Activated naive CD4-positive, alpha-beta T cell treated with anti-CD3 and anti-CD28 coated beads for 36 hours (primary cell): ENCODE measurements at places on chromosomes 1 and 21.
A peak's percentile ranks its signal among the peaks of the same experiment; 100 is the strongest.

DNA sequence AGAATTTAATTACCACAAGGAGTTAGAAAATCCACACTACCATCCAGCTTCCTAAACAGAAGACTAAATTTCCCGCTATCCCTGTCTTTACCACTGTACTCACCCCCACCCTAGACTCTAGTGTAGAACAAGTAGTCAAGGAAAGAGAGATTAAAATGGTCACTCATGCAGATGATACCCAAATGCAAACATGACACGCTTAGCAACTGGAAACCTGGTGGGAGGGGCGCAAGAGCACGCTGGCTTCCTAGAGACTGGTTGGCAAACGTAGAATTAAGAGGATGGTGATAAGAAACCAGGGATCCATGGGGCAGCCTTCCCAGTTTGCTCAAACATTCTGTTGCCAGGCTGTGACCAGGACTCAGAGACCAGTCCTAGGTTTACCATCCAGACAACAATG is 9.9 kb upstream of the LDLRAD1 start:
- no peak overlapping the region for H3K27ac ChIP-seq
- H3K27me3 ChIP-seq: no peaks in the 10 kb centered on the region
- no peak overlapping the region for H3K4me3 ChIP-seq
- peaks cover 4% of the 10 kb centered on the region for H3K36me3 ChIP-seq
- H3K4me1 ChIP-seq: no peaks in the 10 kb centered on the region

- DNase-seq: no peak
- peaks cover 2% of the 10 kb centered on the region for H3K27me3 ChIP-seq
- H3K4me3 ChIP-seq: no peak overlapping the region
These were observed 25.2 kb downstream of the ARHGEF10L start for GRCh38 chr1:17564458-17565393.

DNA sequence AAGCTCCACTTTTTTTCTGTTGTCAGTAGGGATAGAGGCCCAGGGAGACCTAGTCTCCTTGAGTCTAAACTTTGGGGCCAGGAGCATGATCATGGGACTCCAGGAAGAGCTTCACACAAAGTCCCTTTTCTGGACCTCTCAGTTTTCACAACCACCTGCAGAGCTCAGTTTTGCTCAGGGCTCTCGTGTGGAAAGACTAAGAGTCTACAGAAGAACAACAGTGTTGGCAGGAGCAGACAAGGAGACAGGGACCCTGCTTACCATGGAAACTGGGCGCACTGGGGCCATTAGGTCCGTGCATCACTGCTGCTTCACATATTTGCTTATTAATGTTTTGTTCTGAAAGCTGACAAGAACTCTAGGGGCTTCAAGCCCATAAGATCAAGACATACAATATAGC is 63.9 kb upstream of the HSD17B7 start:
- H3K36me3 ChIP-seq: no peaks in the 10 kb centered on the region
- no peak overlapping the region for H3K4me3 ChIP-seq
- H3K4me1 ChIP-seq: no peaks in the 10 kb centered on the region
- no peaks in the 10 kb centered on the region for H3K27me3 ChIP-seq
- DNase-seq: no peak
- H3K27ac ChIP-seq: no peak overlapping the region

- DNase-seq: peak; percentile 48
- H3K36me3 ChIP-seq: peaks cover 5% of the 10 kb centered on the region
- peak overlapping the region; percentile 85 for H3K27ac ChIP-seq
- H3K27me3 ChIP-seq: peaks cover 4% of the 10 kb centered on the region
These were observed 34.2 kb upstream of the ABCD3 start for GRCh38 chr1:94383966-94384408.

DNA sequence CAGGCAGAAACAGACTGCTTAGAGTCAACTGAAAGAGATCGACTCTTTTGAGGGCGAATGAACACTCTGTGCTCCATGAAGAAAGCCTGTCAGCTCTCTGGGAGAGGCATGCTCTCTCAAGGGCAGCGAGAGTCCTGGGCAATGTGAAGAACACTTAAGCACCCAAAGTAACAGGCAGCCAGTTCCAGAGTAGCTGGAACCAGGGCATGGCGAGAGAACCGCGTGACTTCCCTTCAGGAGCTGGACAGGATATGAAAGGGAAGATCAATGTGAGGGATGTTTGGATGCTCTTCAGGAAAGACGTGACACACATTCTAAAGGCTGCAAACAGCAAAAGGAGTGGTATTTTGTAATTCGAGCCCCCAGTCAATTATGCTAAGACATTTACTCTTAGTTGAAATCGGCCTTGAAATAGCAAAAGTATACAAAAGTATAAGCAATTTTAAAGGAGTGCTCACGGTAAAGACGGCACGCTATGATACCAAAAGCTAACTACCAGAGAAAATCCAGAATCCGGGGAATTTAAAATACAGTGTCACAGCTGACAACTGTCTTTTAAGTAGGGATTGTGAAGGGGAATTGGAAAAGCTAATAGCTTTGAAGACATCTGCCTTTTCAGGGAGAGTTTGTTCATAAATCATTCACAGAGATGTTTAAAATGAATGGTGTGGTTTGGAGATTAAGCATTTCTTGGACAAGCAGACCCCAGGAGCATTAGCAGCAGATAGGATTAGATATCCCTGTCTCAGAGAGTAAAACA is 20.8 kb downstream of the ADAMTS5 start:
- no peak overlapping the region for H3K27ac ChIP-seq
- no peak overlapping the region for H3K4me3 ChIP-seq
- H3K27me3 ChIP-seq: peaks cover 5% of the 10 kb centered on the region
- H3K36me3 ChIP-seq: no peaks in the 10 kb centered on the region

DNA sequence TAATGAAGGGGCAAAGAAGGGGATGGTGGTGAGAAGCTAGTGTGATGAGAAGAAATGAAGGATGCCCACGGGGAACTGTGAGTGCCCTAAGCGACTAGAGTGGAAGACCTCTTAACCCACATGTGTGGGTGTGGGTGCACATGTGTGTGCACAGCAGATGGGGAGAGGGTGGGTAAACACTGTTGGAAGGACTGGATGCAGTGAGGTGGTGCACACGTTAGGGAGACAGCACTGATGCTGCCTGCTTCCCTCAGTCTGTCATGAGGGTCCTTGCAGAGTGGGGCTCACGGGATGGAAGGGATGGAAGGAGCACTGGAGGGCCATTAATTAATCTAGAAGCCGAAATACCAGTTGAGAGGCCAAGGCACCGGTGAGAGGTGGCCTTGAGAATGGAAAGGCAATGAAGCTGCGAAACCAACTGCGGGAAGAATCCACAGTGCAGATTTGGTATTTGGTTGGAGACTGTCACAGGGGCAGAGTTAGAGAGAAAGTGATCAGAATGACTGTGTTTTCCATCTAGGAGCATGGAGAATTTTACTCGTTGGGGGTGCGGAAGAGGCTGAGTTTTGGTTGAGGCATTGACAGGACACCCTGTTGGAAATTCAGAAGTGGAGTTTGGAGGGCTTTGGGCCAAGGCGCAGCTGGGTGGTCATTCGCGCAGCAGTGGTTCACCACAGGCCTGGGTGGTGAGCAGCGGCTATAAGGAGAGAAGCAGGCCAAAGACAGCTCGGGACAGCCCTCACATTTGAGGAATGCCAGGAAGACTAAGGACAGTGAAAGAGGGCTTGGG is 15.8 kb downstream of the RCSD1 start:
- peaks cover 14% of the 10 kb centered on the region for H3K36me3 ChIP-seq
- no peaks in the 10 kb centered on the region for H3K27me3 ChIP-seq
- H3K4me3 ChIP-seq: no peak overlapping the region
- H3K27ac ChIP-seq: no peak overlapping the region
- H3K4me1 ChIP-seq: peaks cover 76% of the 10 kb centered on the region

GRCh38 chr1:102103646-102104045 is 106.9 kb upstream of the OLFM3 start:
- no peak for DNase-seq
- no peak overlapping the region for H3K4me3 ChIP-seq
- H3K27ac ChIP-seq: no peak overlapping the region
- H3K4me1 ChIP-seq: no peaks in the 10 kb centered on the region
- H3K36me3 ChIP-seq: no peaks in the 10 kb centered on the region

GRCh38 chr1:162985816-162986435 is 83.2 kb upstream of the RGS4 start:
- no peak for DNase-seq
- peaks cover 17% of the 10 kb centered on the region for H3K27me3 ChIP-seq
- H3K36me3 ChIP-seq: no peaks in the 10 kb centered on the region
- H3K27ac ChIP-seq: no peak overlapping the region
- H3K4me1 ChIP-seq: no peaks in the 10 kb centered on the region

- H3K27ac ChIP-seq: no peak overlapping the region
- no peak for DNase-seq
- no peaks in the 10 kb centered on the region for H3K4me1 ChIP-seq
- no peaks in the 10 kb centered on the region for H3K36me3 ChIP-seq
These were observed 684.2 kb downstream of the LTN1 start for GRCh38 chr21:28308516-28308915.

- no peak for DNase-seq
- H3K36me3 ChIP-seq: no peaks in the 10 kb centered on the region
- no peaks in the 10 kb centered on the region for H3K27me3 ChIP-seq
These were observed 52.6 kb downstream of the RUNX1 start for GRCh38 chr21:34996304-34997101.

GRCh38 chr1:62462370-62462769 is 25.5 kb downstream of the USP1 start:
- no peak for DNase-seq
- no peaks in the 10 kb centered on the region for H3K4me1 ChIP-seq
- H3K36me3 ChIP-seq: peaks cover 18% of the 10 kb centered on the region
- no peak overlapping the region for H3K4me3 ChIP-seq

GRCh38 chr1:246215510-246215903 is 291.6 kb downstream of the SMYD3 start:
- DNase-seq: no peak
- no peak overlapping the region for H3K27ac ChIP-seq
- peaks cover 13% of the 10 kb centered on the region for H3K36me3 ChIP-seq
- H3K27me3 ChIP-seq: no peaks in the 10 kb centered on the region
- H3K4me3 ChIP-seq: no peak overlapping the region

DNA sequence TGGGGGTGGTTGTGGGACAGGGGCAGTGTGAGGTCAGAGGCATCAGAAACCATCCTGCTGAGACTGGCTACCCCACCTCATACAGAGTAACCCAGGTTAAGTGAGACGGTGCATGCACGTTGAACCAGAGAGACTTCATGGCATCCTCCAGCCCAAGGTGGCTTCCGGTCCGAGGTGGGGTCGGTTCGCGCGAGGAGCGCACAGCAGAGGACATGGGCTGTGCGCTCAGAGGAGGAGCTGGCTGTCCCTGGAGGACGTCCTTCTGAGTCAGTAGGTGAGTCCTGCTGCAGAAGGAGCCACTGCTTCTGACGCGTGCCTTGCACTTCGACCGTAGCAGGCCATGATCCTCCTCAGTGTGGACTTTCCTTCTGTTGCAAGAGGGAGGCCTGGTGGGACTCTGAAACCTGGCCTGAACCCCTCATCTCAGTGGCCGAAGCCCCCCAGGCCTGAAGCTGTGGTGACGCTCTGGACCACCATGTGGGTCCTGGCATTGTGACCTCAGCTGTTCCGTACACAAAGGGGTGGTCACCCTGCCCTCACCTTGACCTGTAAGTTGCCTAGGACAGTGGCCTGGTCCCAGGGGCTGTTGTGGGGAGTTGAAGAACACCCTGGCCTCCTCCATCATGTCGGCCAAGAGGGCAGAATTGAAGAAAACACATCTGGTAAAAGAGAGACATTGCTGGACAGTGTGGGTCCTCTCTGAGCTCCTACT is at the start of gene TEX35:
TEX35 (plus strand) TSS at position 544 of the 712 bp plus-strand sequence; CDS start at position 624, 80 bp downstream.
- no peaks in the 10 kb centered on the region for H3K4me1 ChIP-seq
- H3K4me3 ChIP-seq: no peak within 1 kb of the TSS
- H3K36me3 ChIP-seq: no peaks in the 10 kb centered on the region
- no peaks in the 10 kb centered on the region for H3K27me3 ChIP-seq
- H3K27ac ChIP-seq: no peak within 1 kb of the TSS
- DNase-seq: no peak

DNA sequence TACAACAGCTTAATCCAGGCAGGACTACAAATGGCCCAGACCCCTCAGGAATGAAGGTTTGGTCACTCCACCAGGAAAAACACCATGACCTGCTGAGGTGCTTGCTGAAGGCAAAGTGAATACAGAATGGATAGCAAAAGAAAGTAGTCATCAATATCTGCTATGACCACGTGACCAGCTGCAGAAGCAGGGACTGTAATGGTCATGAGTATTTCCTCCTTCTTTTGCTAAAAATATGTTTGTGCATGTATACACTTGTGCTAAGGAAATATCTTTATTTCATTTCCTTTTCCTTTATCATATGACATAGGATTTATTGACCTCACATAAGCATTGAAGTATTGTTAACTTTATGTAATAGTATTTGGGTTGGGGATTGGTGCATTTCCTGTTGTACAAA is 26.4 kb upstream of the GOLT1A start:
- peaks cover 3% of the 10 kb centered on the region for H3K27me3 ChIP-seq
- H3K4me3 ChIP-seq: no peak overlapping the region
- no peak overlapping the region for H3K27ac ChIP-seq
- no peaks in the 10 kb centered on the region for H3K36me3 ChIP-seq

DNA sequence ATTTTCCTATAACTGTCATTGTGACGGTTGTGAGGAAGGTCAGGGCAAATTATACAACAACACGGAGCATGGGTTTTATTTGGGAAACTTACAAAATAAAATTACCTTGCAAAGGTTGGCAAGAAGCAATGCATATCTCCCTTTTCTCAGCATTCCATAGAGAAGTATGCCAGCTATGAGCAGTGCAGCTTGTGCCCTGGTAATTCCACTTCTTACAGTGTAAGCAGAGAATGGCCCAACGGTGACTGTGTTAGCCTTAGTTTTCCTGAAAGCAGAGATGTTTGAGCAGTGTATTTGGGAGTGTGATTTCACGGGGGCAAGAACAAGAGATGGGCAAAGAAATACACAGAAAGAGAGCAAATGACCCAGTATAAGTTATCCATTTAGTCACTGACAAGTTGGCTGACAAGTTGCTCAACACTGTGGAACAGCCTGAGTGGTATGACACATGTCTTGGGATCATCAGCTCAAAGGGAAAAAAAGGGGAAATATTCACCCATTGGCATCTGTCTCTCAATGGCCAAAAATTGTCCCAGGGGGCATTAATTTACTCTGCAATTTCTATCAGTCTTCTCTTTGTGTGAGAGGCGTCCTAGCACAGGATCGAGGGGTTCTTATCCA is 210.9 kb upstream of the NRIP1 start:
- no peak overlapping the region for H3K27ac ChIP-seq
- H3K4me3 ChIP-seq: no peak overlapping the region
- DNase-seq: no peak
- peaks cover 12% of the 10 kb centered on the region for H3K27me3 ChIP-seq
- H3K36me3 ChIP-seq: no peaks in the 10 kb centered on the region
